ENCODE measurements at places on chromosomes 6 and 20. TPM values are rescaled to one million over a fixed set of nuclear protein-coding genes. Genes with fewer than 3 reads are reported as not detected.

DNA sequence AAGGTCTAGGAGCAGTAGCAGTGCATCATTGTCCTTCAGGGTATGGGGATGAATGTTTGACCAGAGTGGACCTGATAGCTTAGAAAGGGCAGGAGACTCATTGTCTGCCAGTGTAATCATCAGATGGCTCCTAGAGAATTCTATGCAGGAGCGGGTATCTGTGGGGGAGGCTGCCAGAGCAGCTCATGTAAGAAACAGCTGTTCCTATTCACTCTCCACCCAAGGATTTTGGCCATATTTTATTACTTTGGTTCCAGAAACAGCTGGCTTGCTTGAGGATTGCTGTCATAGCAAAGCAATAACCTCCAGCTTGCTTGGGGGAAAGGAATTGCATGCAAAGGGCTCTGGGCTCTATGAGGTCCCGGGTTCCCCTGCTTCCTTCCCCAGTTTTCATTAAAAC, 44.1 kb downstream of the RALY start:
- no peaks in the 10 kb centered on the region for H3K27me3 ChIP-seq
- DNase-seq: no peak

GRCh38 chr6:169960003-169960344, 208.6 kb downstream of the ERMARD start:
- H3K4me1 ChIP-seq: no peaks in the 10 kb centered on the region
- DNase-seq: peak; percentile 52
- no peaks in the 10 kb centered on the region for H3K27me3 ChIP-seq
- H3K27ac ChIP-seq: no peak overlapping the region
- H3K4me3 ChIP-seq: no peak overlapping the region

- no peak for DNase-seq
- H3K27me3 ChIP-seq: no peaks in the 10 kb centered on the region
- no peak overlapping the region for H3K4me3 ChIP-seq
- no peaks in the 10 kb centered on the region for H3K36me3 ChIP-seq
Measured at GRCh38 chr20:52681288-52681687, 290.9 kb upstream of the TSHZ2 start.

GRCh38 chr6:3119040-3119723, 671 bp downstream of the BPHL start:
- peak overlapping the region; percentile 60 for H3K4me3 ChIP-seq
- no peak for DNase-seq
- no peaks in the 10 kb centered on the region for H3K27me3 ChIP-seq
- peaks cover 7% of the 10 kb centered on the region for H3K36me3 ChIP-seq
- H3K27ac ChIP-seq: peak overlapping the region; percentile 87
- no peaks in the 10 kb centered on the region for H3K4me1 ChIP-seq

CCN2 gene
- total RNA-seq: 203 TPM

GRCh38 chr6:87391334-87391733, 16.4 kb upstream of the CFAP206 start:
- H3K27ac ChIP-seq: no peak overlapping the region
- no peaks in the 10 kb centered on the region for H3K4me1 ChIP-seq
- no peak overlapping the region for H3K4me3 ChIP-seq

OPN5 gene
- total RNA-seq: not detected

COL21A1 gene
- 89.7 TPM for total RNA-seq

DNA sequence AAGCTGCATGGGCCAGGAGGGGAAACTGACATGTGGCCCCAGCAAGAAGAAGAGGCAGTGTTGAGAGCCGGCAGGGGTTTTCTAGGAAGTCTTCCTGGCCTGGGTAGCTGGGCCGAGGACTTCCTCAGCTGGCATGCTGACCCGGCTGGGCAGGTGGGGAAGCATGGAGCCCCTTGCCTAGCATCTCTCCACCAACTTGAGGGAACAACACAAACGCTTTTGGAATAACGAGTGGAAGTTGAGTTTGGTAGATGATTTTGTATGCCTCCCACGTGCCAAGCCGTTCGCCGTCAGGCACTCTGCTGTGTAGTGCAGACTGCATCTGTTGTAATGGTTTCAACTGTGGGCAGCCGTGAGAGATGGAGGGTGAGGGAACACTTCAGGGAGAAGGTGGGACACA, 7.3 kb downstream of the TMEM181 start:
- H3K4me3 ChIP-seq: no peak overlapping the region
- no peaks in the 10 kb centered on the region for H3K4me1 ChIP-seq
- no peaks in the 10 kb centered on the region for H3K36me3 ChIP-seq
- no peak for DNase-seq
- H3K27me3 ChIP-seq: no peaks in the 10 kb centered on the region

SRSF6 gene
- 30.5 TPM for total RNA-seq

CYB5R4 gene
- 3.9 TPM for total RNA-seq

GRCh38 chr6:122647765-122648164, 37.6 kb downstream of the PKIB start:
- no peak overlapping the region for H3K27ac ChIP-seq
- no peaks in the 10 kb centered on the region for H3K36me3 ChIP-seq
- DNase-seq: no peak
- H3K4me1 ChIP-seq: no peaks in the 10 kb centered on the region
- no peaks in the 10 kb centered on the region for H3K27me3 ChIP-seq

DNA sequence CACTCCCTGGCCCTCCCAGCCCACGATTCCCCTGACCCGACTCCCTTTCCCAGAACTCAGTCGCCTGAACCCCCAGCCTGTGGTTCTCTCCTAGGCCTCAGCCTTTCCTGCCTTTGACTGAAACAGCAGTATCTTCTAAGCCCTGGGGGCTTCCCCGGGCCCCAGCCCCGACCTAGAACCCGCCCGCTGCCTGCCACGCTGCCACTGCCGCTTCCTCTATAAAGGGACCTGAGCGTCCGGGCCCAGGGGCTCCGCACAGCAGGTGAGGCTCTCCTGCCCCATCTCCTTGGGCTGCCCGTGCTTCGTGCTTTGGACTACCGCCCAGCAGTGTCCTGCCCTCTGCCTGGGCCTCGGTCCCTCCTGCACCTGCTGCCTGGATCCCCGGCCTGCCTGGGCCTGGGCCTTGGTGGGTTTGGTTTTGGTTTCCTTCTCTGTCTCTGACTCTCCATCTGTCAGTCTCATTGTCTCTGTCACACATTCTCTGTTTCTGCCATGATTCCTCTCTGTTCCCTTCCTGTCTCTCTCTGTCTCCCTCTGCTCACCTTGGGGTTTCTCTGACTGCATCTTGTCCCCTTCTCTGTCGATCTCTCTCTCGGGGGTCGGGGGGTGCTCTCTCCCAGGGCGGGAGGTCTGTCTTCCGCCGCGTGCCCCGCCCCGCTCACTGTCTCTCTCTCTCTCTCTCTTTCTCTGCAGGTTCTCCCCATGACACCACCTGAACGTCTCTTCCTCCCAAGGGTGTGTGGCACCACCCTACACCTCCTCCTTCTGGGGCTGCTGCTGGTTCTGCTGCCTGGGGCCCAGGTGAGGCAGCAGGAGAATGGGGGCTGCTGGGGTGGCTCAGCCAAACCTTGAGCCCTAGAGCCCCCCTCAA, at the start of gene LTA:
Gene LTA, plus strand, starts transcription at position 249 of the 871 bp plus-strand sequence. Its CDS starts 454 bp downstream, at position 703.
- H3K4me3 ChIP-seq: no peak within 1 kb of the TSS
- no peak for DNase-seq
- H3K4me1 ChIP-seq: no peaks in the 10 kb centered on the region
- H3K36me3 ChIP-seq: no peaks in the 10 kb centered on the region
- H3K27ac ChIP-seq: no peak within 1 kb of the TSS
- no peaks in the 10 kb centered on the region for H3K27me3 ChIP-seq

BPIFA1 gene
- total RNA-seq: not detected

GRM1 gene
- total RNA-seq: 0.08 TPM

- H3K4me1 ChIP-seq: no peaks in the 10 kb centered on the region
- H3K27ac ChIP-seq: peak overlapping the region; percentile 65
- no peaks in the 10 kb centered on the region for H3K27me3 ChIP-seq
- H3K36me3 ChIP-seq: no peaks in the 10 kb centered on the region
- DNase-seq: no peak
Measured at GRCh38 chr6:26571592-26572296, 25.0 kb upstream of the ABT1 start.

DNA sequence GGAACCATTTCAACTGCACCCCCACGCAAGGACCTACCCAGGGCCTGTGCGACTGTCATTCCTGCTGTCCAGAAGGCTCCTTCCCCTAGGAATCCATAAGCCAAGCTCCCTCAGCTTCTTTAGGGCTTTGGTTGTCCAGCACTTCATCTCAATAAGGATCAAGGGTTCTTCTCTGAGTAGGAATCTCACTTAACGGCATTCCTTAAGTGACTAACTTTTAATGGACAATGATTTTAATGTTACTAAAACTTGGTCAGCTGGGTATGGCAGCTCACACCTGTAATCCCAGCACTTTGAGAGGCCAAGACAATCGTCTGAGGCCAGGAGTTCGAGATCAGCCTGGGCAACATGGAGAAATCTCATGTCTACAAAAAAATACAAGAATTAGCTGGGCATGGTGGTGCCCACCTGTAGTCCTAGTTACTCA, 13.4 kb downstream of the UBE2V1 start:
- no peak overlapping the region for H3K27ac ChIP-seq
- no peaks in the 10 kb centered on the region for H3K27me3 ChIP-seq
- H3K4me1 ChIP-seq: peaks cover 59% of the 10 kb centered on the region
- no peak overlapping the region for H3K4me3 ChIP-seq
- peaks cover 20% of the 10 kb centered on the region for H3K36me3 ChIP-seq

- no peaks in the 10 kb centered on the region for H3K36me3 ChIP-seq
- H3K4me3 ChIP-seq: no peak overlapping the region
- no peaks in the 10 kb centered on the region for H3K4me1 ChIP-seq
- DNase-seq: no peak
- no peaks in the 10 kb centered on the region for H3K27me3 ChIP-seq
Measured at GRCh38 chr20:32006841-32007786, 3.1 kb upstream of the CCM2L start.

GRCh38 chr20:50276119-50277063, 85.8 kb downstream of the CEBPB start:
- no peak for DNase-seq
- no peaks in the 10 kb centered on the region for H3K27me3 ChIP-seq
- peak overlapping the region; percentile 29 for H3K27ac ChIP-seq
- no peak overlapping the region for H3K4me3 ChIP-seq
- H3K36me3 ChIP-seq: no peaks in the 10 kb centered on the region

- no peaks in the 10 kb centered on the region for H3K36me3 ChIP-seq
- H3K27ac ChIP-seq: no peak overlapping the region
- H3K4me1 ChIP-seq: no peaks in the 10 kb centered on the region
- no peaks in the 10 kb centered on the region for H3K27me3 ChIP-seq
Measured at GRCh38 chr6:168664956-168665355, 224.0 kb downstream of the SMOC2 start.
